NCI-H510A (cell line): ENCODE measurements at places on chromosomes 4 and X.
A peak's percentile ranks its signal among the peaks of the same experiment; 100 is the strongest.

GRCh38 chr4:55297346-55297745, 48.7 kb upstream of the SRD5A3 start:
- no peak for DNase-seq

GRCh38 chr4:86961116-86961515, 26.3 kb downstream of the AFF1 start:
- no peak for DNase-seq

GRCh38 chr4:76980261-76980660, 30.7 kb downstream of the SEPTIN11 start:
- DNase-seq, result no peak

DNA sequence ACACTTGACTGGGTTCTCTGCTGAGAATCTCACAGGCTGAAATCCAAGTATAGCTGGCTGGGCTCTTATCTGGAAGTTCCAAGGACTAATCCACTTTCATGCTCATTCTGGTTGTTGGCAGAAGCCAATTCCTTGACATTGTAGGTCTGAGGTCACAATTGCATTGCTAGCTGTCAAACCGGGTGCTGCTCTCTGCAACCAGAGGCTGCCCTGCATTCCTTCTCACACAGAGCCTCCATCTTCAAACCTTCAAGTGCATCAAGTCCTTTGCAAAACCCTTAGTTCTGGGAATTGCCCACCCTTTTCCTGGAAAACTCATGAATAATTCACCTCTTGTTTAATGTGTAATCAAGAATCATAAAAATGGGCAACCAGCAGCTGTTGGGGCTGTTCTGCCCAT, 404.2 kb downstream of the KCNIP4 start:
- DNase-seq, result no peak

GRCh38 chrX:11558972-11559371, 106.7 kb downstream of the ARHGAP6 start:
- DNase-seq, result no peak

DNA sequence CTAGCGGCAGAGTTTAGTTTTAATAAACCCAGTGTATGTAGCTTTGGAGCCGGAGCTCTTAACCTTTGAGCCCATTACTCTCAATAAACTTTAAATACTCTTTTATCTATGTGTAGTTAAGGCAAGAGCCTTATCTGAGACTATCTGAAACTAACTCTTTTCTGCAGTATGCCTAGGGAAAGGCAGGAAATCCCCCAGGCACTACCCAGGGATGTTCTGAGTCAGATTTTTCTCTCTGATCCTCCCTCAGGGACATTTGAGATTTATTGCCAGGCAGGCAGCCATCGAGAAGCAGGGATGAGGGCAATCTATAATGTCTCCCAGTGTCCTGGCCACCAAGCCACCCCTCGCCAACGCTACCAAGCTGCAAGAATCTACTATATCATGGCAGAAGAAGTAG, 39.1 kb downstream of the HEPH start:
- no peak for DNase-seq

DNA sequence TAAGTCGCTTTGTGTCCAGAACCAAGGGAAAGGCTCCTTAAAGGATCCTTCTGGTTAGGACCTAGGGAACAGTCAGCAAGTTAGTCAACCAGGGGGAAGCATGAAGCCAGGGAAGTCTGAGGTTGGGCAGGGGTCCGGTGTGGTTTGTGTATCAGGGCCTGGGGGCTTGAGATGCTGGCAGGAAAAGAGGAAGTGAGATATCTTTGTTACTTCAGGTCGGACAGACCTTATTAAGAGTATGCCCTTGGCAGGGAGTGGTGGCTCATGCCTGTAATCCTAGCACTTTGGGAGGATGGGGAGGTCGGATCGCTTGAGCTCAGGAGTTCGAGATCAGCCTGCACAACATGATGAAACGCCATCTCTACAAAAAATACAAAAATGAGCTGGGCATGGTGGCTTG, 52.3 kb upstream of the TRPC5OS start:
- no peak for DNase-seq

DNA sequence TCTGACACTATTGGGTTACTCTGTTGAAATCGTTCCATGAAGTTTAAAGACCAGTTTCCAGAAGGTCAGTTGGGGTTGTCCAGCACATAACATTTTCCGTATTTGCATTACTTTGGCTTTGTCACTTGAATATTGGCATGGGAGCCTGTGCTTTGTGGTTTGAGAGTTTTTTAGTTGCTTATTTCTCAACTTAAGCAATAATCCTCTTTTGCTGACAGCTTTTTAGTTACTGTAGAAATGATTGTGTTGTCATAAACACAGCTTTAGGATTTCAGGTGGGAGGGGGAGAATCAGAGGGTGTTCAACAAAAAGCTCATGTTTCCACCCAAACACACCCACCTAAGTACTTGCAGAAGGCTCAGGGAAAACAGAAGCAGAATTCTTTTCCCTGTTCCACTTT, 210.7 kb upstream of the TLL1 start:
- DNase-seq, result no peak

GRCh38 chrX:17170973-17171372, 204.0 kb upstream of the NHS start:
- no peak for DNase-seq

GRCh38 chr4:8010618-8011017, 71.0 kb upstream of the AFAP1 start:
- peak; percentile 88 for DNase-seq
